CD4-positive, alpha-beta T cell treated with Interleukin-12 subunit alpha and Interleukin-12 subunit beta, for 1 hour (primary cell): ENCODE measurements at places on chromosomes 1 and 21.

DNA sequence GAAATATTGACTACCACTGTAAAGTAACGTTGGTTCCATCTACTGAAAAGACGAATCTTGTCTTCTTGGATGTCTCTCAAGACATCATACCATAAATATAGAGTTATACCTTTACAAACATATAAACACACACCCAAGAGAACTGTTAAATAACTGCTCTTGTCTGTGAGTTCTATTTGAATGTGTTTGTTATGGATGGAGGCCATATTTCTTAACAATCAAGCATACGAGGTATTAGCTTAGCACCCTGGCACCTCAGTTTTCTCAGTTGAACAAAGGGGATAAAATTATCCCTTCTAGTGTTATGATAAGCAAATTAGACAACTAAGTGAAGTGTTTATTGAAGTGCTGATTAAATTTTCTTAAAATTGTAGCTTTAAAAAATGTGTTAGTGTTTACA, 336.6 kb upstream of the ZRANB2 start:
- DNase-seq = no peak

DNA sequence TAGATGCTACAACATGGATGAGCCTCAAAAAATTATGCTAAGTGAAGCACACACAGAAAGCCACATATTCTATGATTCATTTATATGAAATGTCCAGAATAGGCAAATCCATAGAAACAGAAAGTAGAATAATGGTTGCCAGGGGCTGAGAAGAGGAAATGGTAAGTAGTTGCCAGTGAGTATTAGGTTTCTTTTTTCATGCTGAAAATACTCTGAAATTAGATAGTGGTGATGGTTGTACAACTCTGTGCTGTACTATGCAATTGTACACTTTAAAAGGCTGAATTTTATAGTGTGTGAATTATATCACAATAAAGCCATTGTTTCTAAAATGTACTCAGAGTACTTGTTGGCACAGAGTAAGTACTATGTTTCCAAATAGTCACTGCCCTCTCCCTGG, 15.5 kb upstream of the GFI1 start:
- DNase-seq = no peak

DNA sequence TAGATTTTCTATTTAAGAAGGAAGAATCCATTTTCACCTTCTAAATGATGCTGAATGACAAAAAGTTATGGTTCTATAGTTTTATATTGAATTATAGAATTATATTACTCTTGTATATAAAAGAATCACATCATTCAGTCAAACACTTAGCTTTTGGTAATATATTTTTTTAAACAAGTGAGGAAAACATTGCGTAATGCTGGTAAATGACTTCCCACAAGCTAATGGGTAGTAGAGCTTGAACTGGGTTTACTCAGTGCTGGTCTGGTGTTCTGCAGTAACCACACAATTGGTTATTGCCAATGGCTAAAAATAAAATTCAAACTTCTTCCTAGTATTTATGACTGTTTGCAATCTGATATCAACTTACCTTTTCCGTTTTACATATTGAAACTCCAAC, 10.6 kb upstream of the GIPC2 start:
- no peak for DNase-seq

DNA sequence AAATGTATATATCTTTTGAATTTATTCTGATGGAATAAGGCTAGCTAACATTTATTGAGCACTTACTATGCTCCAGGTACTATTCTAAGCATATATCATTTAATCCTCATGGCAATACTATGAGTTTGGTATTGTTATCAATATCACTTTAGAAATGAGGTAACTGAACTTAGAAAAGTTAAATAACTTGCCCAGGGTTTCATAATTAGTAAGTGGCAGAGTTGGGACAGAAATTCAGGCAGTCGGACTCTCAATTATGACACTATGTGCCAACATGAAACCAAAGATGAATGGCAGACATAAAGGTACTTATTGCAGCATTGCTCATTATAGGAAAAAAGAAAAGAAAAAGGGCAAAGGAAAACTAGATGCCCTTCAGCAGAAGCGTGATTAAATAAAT, 48.2 kb downstream of the RAB3GAP2 start:
- DNase-seq = no peak

DNA sequence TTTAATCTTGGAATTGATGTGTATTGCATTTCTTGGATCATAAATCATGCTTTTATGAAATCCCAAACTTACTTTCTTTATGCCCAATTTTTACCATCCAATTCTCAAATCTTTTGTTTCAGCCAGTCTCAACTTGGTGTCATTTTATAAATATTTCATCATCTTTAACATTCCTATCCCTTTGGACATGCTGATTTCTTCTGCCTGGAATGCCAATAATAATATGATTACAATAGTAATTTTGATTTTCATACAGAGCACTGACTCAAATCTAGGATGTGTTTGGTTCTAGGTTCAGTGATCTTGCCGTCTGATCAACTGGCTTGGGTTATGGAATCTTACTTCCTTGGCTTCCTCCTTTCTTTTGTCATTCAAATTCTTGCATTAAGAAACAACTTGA, 12.8 kb downstream of the RRP15 start:
- DNase-seq = no peak

- no peak for DNase-seq
These were observed 900.1 kb downstream of the TTLL7 start for GRCh38 chr1:83098791-83099190.

- no peak for DNase-seq
These were observed 6.2 kb downstream of the LRRC3 start for GRCh38 chr21:44461464-44462001.

DNA sequence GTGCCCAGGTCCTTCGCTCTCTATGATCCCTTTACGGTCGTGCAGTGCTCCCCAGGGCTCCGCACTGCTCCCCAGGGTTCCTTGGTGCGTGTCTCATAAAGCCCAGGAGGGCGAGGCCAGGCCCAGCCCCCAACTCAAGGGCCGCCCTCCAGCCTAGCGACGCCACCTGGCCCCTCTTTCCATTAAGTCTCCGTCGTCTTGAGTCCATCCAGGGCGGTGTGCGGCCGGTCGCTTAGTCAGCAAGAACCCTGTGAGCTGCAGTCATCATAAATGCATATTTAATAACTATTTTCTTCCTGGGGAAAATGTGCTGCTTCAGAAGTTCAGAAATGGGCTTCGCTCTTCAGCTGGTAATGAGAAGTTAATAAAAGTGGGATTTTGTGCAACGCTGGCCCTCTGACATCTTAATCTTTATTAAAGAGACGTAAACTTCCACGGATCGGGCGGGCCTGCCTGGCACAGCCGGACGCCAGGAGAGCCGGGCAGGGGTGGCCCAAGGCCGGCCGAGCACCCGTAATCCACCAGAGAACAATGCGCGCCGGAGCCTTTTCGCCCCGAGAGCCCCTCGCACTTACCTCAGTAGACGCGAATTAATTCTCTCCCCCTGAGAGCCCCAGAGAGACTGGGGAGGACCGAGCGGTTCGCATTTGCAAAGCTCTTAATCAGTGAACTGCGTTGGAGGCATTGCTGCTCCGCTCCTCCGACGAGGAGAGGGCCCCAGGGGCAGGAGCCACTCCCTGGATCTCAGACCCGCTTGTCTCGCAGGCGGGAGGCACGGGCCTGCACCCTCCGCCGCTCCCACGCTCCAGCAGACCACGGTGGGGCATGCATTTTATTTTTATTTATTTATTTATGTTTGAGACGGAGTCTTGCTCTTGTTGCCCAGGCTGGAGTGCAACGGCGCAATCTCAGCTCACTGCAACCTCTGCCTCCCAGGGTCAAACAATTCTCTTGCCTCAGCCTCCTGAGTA, 188.3 kb upstream of the ARHGEF16 start:
- no peak for DNase-seq

DNA sequence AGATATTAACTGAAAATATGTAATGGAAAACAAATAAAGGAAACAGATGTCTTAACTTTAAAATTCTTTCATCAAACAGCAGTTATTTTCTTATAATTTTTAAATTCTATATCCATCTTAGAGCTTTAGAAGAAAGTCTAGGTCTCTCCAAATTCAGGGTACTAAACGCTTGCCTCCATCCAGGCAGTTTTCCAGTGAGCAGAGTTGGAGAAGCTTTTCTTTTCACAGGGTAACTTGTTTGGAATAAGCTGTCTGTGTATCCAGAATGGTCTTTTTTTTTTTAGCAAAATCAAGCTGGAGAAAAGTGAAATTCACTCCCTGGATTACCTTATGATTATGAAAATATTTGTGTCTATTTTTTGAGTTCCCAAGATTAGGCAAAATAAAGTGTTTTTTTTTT, 88.6 kb downstream of the DDAH1 start:
- no peak for DNase-seq

GRCh38 chr1:245046769-245047168, 108.0 kb upstream of the KIF26B start:
- DNase-seq = no peak

DNA sequence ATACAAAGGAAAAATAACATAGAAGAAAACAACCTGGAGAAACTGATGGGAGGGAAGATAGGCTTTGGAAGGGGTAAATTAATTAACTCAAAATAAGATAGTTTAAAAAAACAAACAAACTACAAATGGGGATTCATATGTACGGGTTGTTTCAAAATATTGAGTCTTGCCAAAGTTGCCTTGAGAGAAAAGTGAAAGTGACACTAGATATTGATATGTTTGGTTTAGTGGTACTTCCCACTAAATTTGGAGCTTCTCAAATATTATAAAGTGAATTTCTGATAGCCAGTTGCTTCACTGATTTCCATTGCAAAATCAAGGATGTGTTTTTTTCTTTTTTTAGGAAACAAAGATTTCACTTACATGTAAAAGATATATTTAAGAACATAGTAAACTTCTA, 149.5 kb upstream of the RUNX1 start:
- DNase-seq = no peak

DNA sequence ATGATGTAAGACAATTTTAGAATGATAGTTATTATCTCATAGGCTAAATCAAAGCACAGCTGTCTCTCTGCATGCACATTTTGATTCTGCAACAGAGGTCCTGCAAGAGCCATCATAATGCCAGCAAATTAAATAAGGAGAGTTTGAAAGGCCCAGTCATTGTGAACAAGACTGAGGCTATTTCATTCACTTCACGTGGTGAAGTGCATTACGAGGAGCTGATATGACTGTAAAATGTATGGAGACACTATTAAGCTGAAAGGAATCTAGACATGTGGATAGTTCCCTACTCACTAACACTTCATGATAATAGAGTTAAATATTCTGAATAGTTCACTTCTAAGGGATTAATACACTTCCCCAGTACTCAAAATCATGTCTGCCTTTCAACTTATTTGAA, 299.0 kb downstream of the SMYD3 start:
- DNase-seq = no peak

DNA sequence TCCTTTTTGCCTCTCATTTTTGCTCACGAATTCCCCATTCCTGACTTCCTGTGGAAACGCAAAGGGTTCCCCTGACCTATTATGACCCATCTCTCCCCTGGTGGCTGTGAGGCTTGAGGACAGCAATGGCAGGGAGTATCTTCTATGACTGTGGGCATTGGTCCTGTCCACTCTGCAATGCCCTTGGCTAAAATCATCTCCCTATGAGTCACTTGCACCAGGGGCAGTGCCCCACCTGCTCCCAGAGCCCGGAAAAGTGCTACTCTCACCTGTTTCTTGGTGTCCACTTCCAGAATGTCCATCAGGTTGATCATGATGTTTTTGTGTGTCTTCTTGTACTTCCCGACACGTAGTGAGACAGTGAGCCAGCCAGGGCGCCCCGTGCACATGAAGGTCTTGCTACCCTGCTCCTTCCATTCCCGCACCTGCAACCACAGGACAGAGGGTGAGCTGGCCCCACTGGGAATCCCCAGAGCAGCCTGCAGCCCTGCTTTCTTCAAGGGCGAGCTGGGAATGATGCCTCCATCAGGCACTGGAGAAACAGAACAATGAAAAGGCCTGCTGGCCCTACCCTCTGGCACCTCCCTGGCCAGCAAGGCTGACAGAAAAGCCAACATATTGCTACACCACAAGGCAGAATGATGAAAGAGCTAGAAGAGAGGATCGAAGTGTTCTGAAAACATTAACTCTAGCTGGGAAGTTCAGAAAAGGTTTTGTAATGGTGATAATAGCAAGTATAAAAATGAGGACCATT, 3.5 kb downstream of the DHCR24 start:
- no peak for DNase-seq

DNA sequence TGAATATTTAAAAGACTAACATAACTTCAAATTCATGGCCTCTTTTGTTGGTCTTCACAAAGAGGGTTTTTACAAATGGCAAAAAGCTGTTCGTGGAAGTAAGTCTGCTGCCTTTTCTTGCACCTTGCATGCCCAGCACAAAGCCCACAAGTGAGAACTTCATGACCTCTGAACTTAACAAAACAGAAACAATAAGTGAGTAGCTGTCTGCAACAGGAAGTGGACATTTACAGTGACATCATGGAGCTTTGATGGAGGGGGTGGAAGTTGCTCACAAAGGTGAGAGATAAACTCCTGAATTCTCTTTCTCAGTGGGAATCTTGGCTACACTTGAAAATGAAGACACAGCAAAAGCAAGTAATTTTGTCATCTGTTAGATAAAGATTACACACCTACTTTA, 303.3 kb upstream of the DEPDC1 start:
- no peak for DNase-seq

- DNase-seq = no peak
These were observed 228.4 kb downstream of the ATG4C start for GRCh38 chr1:63012339-63012738.

DNA sequence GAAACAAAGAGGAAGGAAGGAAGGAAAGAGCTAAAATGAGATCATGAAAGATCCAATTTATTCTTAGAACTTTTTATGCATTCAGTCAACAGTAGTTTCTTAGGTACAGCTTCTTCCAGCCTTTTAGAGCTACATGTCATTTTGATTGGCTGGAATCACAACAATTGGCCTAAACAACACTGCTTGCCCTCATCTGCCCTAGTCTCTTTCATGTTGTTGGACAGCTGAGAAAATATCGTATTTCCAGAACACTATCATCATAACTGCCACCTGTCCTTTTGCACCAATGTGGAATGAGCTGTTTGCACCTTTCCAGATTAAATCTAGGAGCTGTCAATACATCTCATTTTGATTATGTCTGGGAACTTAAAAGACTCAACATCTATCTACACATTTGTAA, 161.7 kb downstream of the TGFBR3 start:
- no peak for DNase-seq

- DNase-seq = no peak
These were observed 34.8 kb downstream of the TTLL7 start for GRCh38 chr1:83964153-83964552.

- no peak for DNase-seq
These were observed 83.0 kb downstream of the ZSWIM5 start for GRCh38 chr1:45123358-45123757.

- DNase-seq = no peak
These were observed 6.7 kb downstream of the DAP3 start for GRCh38 chr1:155695608-155696007.

GRCh38 chr1:36203554-36204346, 20.5 kb upstream of the THRAP3 start:
- DNase-seq = no peak

GRCh38 chr1:51236531-51237350, 668 bp downstream of the RNF11 start:
- peak; percentile 49 for DNase-seq
